Dermis blood vessel endothelial cell (primary cell): ENCODE measurements at places on chromosomes 7 and 10.
A peak's percentile ranks its signal among the peaks of the same experiment; 100 is the strongest.

DNA sequence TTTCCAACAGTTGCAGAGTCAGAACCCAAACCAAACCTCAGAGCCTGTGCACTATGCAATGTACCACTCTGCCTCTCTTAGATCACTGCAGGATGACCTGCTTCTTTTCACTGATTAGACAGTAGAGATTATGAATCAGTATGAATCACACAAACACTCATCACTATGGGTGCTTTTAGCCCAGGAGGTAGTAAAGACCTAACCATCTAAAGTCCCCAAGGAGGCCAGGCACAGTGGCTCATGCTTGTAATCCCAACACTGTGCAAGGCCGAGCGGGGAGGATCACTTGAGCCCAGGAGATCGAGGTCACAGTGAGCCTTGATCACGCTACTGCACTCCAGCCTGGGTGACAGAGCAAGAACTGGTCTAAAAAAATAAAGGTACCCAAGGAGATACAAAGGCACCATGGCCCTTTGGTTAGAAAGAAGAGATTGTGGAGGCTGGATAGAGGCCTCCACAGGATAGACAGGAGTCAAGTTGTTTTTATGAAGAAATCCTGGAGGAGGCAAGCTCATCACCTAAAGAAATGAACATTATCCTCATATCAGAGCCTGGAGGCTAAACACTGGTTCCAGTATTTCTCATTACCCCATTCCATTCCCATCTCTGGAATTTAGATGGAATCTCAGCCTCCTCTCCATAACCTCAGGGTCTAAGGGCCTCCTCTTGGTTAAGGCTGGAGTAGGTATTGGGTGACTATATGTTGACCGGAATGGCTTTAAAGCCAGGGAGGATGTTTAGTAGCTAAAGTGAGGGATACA is 12.9 kb downstream of the SEC31B start:
- DNase-seq = no peak

DNA sequence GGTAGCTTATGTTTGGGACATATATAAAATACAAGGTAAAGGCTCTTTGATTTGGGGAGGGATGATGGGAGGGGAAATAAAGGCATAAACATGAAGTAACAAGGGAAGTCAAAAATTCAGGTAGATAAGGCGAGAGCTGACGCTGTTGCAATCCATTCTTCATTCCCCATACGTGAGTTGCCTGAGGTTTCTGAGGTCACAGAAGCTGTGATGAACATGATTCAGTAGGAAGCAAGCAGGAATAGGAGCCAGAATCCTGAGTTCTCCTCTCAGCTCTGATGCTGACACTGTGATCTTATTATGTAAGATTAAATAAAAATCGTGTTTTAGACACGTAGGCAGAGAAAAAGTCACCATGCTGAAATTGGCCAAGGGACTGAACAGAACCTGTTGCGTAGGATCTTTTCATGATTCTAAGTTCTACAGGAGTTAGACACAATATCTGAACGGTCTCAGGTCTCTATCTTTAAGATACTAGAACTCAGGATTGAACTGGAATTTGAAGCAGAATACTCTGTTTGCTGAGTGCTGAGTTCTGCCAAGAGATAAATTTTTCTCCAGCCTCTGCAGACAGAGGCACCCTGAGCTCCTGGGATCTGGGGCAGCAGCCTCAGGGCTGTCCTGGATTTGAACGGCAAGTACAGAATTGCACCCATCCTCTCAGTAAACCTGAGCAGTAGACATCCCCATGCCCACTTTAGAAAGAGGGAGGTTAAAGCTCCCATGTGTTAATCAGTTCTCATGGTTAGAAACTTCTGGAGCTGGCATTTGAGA is 21.0 kb downstream of the KLF6 start:
- DNase-seq = no peak

- no peak for DNase-seq
These were observed 433.1 kb downstream of the HTR7 start for GRCh38 chr10:90424730-90425129.

DNA sequence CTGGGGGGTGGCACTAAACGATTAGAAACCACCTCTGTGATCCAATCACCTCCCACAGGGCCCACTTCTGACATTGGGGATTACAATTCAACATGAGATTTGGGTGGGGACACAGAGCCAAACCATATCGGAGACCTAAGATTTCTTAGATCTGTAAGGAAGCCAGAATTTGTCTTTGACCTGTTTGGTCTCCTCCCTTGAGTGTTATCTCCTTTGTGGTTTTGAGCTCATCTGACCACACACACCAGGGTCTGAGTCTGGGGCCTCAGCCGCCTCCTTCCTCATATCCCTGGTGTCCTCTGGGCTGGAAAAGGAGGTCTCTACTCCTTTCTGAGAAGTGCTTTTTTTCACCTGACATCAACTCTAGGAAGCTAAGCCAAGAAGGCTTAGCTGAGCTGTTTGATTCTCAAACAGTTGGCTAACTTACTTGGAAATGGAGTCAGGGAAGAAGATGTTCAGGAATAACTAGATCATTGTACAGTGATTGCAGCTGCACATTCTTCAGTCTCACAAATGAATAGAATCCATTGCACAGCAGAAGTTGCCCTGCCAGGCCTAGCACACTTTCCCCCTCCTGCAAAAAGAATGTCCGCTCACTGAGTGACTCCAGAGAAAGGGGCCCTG is 167.4 kb downstream of the ARHGAP21 start:
- peak; percentile 12 for DNase-seq

DNA sequence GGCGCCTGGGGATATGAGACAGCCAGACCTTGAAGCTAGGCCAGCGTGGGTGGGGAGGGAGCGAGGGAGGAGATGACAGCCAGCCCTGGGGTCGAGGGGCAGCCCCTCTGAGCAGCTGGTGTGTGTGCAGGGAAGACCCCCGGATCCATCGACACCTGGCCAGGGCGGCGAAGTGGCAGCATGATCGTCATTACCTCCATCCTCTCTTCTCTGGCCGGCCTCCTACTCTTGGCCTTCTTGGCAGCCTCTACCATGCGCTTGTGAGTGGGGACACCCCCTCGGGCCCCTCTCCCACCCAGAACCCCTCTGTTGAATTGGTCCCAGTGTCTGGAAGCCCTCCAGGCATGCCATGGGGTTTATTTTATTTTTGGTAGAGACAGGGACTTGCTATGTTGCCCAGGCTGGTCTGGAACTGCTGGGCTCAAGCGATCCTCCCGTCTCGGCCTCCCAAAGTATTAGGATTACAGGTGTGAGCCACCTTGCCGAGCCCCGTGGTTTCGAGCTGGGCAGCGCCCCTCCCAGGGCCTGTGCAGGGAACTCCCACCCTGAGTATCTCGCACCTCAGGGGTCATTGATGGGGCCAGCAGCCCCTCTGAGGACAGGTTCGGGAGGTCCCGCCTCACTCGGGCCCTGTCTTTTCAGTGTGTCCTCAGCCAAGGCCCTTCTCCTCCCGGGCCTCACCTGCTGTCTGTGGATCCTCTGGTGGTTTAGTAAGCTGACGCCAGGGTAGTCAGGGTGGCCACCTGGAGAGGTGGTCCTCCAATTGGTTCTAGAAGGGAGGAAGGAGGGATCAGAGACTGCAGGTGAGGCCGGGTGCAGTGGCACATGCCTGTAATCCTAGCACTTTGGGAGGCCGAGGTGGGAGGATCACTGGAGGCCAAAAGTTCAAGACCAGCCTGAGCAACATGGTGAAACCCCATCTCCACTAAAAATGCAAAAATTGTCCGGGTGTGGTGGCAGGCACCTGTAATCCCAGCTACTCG is 3.8 kb downstream of the UPK3B start:
- no peak for DNase-seq

- DNase-seq = no peak
These were observed 107.0 kb upstream of the PARD3 start for GRCh38 chr10:34922138-34922537.

DNA sequence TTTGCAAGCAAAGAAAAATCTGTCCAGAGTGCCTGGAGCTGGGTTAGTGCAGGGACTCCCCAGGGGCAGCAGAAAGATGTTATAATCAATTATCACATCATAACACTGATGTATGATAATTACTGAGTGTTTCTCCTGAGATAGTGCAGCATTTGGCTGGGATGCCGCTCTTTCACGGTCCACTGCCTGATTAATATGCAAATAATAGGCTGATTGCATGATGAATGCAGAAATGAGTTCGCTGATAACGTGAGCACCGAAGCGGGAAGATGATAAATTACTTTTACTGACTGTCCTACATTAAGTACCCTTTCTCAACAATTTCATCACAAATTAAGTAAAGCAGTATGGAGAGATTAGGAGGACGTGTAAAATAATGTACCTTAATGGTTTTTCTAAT is 71.4 kb upstream of the SH2B2 start:
- DNase-seq = no peak

DNA sequence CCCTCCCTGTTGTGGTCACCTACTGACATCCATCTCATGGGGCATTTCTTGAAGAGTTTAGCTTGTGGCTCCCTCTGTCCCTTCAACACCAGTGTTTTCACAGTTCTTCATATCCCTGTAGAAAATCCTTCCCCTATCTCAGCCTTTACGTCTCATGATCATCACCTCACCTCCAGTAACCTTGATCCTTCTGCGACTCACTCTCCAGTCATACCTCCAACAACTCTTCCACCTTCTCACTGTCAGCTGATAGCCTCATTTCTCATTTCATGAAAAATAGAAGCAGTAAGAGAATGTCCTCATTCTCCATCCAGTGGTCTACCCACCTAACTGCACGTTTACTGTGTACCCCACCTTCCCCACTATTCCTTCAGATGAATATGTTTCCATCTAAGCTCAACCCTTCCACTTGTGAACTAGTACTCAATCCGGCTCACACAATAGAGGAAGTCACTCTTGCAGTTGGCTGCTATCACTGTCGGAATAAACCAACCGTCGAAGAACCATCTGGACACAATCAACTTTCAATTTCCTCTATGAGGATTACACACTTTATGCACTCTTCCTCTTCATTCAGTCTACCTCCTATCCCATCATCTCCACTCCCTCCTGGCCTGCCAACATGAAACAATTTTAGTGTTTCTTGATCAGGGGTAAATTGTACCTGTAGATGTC is 256.0 kb downstream of the AHR start:
- DNase-seq = no peak

DNA sequence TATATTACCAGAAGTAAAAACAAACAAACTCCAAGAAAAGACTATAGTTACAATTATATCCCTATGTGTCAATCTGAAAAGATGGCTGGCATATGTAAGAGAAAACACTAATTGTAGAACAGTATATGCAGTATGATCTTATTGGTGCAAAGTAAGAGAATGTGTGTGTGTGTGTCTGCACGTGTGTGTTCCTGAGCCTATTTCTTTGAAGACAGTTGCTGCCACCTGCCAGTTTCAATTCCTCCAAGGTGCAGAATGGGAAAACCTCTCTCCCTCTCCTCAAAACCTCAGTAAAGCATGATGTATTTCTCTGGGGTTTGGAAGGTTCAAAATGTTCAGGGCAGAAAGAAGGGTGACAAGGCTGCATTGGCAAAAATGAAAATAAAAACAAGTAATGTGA is 8.8 kb upstream of the SFTPA1 start:
- no peak for DNase-seq

DNA sequence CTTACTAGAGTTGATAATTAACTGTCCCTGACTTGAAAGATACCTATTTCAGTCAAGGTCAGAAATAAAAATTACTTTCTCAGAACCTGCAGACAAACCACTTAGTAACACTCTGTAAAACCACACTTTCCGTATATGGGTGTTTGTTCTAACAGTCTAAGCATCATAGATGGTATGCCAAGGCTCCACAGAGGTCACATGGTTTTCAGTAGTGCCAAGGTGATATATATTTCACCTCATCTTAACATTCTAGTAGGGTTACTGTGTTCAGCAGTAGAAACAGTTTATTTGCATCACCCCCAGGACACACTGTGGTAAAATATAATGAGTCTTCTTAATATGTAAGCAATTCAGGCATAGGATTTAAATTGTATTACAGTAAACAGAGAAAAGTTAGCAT is 61.5 kb downstream of the KCND2 start:
- DNase-seq = no peak

GRCh38 chr7:19585761-19586160 is 123.1 kb downstream of the POLR1F start:
- DNase-seq = no peak

- DNase-seq = peak; percentile 76
These were observed 559 bp downstream of the DBF4 start for GRCh38 chr7:87876869-87877234.

GRCh38 chr7:44798649-44799305 is 2.3 kb downstream of the PPIA start:
- DNase-seq = no peak

GRCh38 chr10:115432188-115432819 is 339.1 kb downstream of the ATRNL1 start:
- DNase-seq = peak; percentile 34

- peak; percentile 57 for DNase-seq
These were observed 67.0 kb downstream of the ZMIZ1 start for GRCh38 chr10:79135790-79136189.

DNA sequence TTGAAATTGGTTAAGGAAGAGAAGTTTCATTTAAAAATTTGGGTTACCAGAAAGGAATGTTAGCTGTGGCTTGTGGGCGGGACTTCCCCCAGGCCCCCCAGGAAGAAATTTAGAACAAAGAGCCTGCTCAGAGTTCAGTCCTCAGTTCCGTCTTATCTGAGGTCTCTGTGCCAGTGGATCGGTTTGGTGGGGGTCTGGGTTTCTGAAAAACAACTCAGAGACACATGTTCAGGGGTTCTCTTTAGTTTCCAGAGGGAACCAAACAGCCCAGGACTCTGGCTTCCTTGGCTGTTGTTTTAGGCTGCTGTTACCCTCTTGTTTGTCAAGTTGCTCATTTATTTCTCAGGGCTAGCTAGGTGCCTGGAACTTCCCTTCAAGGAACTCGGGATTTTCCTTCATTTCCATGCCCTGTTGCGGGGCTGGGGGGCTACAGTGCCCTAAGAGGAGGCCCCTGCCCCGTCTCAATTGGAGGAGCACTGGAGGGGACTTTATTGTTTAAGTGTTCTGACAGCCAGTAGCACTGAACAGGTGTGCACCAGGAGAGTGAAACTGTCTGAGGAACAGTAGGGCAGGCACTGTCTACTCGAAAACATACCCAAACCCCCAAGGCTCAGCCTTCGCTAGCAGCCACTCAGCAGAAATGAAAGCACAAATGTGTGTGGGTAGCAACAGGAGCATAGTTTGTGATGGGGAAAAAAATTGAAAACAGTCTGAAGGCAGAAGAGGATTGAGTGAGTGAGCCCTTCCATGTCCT is 59.9 kb downstream of the ALOX5 start:
- DNase-seq = no peak

DNA sequence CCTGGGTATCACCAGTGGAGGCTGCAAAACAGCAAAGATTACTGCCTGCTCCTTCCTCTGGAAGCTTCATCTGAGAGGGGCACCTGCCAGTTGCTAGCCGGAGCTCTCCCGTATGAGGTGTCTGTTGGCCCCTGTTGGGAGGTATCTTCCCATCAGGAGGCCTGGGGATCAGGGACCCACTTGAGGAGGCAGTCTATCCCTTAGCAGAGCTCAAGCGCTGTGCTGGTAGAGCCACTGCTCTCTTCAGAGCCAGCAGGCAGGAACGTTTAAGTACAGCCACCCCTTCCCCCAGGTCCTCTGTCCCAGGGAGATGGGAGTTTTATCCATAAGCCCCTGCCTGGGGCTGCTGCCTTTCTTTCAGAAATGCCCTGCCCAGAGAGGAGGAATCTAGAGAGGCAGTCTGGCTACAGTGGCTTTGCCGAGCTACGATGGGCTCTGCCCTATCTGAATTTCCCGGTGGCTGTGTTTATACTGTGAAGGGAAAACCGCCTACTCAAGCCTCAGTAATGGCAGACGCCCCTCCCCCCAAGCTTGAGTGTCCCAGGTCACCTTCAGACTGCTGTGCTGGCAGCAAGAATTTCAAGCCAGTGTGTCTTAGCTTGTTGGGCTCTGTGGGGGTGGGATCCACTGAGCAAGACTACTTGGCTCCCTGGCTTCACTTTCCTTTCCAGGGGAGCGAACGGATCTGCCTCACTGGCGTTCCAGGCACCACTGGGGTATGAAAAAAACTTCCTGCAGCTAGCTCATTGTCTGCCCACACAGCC is 19.6 kb downstream of the SEMA3E start:
- no peak for DNase-seq

- DNase-seq = no peak
These were observed 556.3 kb downstream of the GRM8 start for GRCh38 chr7:126696256-126697038.
